Kidney epithelial cell (primary cell): ENCODE measurements at places on chromosomes 16 and 17. TPM values are rescaled to one million over a fixed set of nuclear protein-coding genes. Genes with fewer than 3 reads are reported as not detected.

DNA sequence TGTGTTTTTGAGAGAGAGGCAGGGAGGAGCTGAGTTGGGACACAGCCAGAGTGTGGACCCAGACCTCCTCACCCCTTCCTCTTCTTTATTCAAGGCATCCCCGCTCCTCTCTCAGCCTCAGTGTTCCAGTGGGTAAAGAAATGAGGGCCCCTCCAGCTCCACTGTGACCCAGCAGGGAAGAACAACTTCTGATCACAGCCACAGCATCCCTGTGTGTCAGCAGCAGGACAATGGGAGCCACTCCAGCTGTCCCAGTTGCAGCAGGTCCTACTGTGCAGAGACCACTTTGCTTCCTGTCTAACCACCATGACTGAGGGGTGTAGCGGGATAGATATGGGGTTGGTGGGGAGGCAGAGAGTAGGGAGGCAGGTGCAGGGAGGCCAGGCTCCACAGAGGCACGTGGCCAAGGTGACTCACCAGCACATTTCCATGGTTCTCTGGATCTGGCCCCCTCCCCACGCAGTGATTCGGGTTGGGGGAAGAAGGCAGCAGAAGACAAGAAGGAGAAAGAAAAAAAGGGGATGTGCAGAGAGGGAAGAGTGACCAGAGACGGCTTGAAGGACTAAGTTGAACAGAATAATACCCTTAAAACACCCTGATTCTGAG, 24.5 kb downstream of the PIK3R5 start:
- no peak for DNase-seq

- no peak for DNase-seq
Measured at GRCh38 chr16:61814726-61815347, 221.4 kb downstream of the CDH8 start.

GRCh38 chr17:34412965-34413441, 50.0 kb upstream of the CCL1 start:
- DNase-seq, result no peak

DNA sequence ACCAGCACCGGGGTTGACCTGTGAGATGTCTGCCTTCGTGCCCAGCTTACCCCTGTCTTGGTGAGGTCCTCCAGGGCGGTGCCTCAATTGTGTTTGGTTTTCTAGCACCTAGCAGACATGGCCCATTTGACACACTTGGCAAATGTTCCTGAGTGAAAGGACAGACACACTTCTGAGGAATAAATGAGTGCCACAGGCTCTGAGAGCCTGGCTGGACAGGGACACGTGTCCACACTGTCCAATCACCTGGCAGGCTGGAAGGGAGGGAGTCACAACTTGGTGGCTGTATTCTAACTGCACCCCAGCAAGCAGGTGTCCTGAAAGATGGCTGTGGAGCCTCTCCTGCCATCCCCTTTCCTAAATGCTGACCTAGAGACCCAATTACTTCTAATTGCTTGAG, 7.4 kb downstream of the MAP3K14 start:
- no peak for DNase-seq

- DNase-seq, result no peak
Measured at GRCh38 chr16:89586218-89586617, 10.7 kb downstream of the CPNE7 start.

DNA sequence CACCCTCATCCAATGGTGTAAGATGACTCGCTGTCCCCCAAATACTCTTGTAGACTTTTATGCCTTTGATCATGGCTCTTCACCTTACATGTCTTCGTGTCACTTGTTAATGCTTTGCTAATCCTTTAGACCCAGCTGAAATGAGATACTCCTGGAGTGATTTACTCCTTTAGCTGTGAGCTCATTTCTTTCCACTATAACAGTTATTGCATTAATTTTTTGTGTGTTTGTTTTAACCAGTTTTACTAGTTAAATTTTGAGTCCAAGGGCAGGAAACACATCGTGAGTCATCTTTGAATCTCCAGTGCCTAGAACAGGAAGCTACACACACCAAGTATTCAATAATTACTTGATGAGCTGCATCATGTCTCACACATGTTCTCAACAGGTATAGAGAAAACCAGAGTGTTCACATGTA, 6.5 kb upstream of the CTCF start:
- no peak for DNase-seq

- DNase-seq, result no peak
Measured at GRCh38 chr17:4040784-4041183, 76.5 kb upstream of the ATP2A3 start.

- DNase-seq, result no peak
Measured at GRCh38 chr17:64984851-64985521, 65.7 kb upstream of the LRRC37A3 start.

GRCh38 chr16:89700100-89700648, 1.3 kb downstream of the SPATA2L start:
- peak; percentile 90 for DNase-seq

- DNase-seq, result no peak
Measured at GRCh38 chr17:21072745-21073197, 30.0 kb upstream of the USP22 start.

DNA sequence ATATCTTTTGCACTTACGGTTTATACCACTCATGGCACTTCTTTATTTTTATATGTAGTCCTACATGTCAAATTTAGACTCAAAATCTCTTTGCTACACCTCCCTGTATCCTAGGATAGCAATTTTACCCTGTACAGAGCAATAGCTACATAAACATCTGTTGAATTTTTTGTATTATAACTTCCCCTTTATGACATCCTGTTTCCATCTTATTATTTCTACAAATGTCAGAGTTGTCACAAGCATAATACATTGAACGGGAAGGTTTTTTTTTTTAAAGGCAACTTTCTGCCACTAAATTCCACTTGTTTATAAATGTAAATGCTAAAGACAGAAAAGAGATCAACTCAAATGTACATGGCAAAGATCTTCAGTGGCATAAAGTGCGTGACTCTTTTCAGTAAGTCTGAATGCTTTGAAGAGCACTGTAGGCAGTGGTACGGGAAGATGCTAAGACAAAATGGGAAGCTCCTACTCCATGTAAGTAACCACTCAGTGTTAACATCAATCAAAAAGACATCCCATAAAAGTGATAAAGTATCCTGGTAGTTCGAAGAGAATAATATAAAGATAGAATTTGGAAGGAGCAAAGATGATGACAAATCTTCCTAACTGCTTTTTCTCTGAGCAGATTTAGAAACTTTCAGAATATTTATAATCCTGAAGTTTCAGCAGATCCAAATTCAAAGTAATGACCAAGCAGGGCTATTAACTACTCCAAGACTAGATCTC, 26.8 kb downstream of the GNA13 start:
- DNase-seq, result no peak

- no peak for DNase-seq
Measured at GRCh38 chr17:76088041-76088867, 9.3 kb downstream of the ZACN start.

DNA sequence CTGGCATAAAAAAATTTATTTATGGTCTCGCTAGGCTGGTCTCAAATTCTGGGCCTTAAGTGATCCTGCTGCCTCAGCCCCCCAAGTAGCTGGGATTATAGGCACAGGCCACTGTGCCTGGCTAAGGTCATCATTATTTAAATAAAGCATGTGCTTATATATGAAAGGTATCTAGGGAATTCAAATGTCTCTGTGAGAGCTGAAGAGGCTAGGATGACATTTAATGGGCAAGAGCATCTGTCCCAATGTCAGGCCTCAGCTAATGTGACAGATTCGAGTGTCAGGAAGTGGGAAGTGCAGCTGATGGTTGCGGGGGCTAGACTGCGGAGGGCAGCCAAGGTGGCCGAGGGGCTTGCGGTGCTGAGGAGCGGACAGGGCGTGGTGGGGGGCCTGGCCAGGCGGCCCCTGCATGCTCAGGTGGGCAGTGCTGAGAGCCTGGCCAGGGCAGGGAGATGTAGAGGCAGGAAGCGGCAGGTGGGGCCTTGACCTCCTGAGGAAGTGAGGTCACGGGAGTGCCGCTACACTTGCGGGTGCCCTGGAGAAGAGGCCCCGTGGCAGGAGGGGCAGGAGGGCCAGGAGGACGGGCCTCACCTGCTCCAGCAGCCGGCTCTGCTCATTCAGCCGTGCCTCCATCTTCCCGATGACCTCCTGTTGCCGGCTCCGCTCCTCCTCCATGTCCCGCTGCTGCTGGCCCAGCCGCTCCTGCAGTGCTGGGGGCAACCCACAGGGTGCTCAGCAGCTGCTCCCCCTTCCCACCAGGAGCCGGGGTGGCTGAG, 12.6 kb upstream of the MRPL38 start:
- DNase-seq, result no peak

DNA sequence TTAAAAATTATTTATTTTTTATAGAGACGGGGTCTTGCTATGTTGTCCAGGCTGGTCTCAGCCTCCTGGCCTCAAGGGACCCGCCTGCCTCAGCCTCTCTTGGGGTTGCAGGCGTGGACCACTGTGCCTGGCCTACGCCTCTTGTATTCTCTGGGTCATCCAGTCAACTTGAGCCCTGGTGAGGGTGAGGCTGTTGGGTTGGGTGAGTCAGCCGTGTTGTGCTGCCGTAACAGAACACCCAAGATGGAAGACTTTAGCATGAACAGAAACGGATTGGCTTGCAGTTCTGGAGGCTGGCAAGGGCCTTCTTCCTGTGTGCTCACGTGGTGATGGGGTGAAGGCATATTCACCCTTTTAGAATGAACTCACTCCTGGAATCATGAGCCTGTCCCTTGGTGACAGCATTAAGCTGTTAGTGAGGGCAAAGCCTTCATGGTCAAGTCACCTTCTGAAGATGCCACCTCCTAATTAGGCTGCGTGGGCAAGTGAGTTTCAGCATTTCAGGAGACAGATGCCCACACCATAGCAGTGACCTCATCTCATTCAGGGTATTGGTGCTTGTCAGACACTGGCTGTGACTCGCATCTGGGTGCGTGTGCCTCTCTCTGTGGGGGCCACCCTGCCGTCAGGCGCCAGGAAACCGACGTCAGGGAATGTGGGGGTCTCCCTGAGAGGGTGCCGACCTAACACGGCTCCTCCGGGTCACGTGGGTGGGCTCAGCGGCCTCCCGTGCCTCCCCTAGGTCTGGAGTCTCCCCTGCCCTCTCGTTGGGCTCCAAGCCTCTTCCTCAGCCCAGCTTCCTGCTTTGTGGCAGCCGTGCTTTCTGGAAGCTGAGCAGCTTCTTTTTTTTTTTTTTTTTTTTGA, 49.8 kb downstream of the WDR45B start:
- no peak for DNase-seq

DNA sequence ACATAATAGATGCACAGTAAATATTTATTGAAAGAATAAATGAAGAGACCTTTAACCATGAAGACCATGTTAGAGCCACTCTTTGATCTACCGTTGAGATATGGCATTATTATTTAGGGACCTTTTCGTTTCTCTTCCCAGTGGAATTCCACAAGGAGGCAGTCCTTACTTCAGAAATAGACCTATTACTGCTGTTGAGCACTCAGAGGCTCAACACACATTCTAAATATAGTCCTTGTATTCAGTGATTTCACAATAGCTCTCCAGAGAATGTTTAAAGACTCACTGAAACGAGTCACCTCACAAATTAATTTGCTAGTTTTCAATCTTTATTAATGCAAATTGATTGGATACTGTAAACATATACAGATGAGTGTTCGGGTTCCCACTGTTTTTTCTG, 603.8 kb downstream of the CDH8 start:
- no peak for DNase-seq

- DNase-seq, result no peak
Measured at GRCh38 chr16:28098171-28098958, 34.9 kb upstream of the GSG1L start.

DNA sequence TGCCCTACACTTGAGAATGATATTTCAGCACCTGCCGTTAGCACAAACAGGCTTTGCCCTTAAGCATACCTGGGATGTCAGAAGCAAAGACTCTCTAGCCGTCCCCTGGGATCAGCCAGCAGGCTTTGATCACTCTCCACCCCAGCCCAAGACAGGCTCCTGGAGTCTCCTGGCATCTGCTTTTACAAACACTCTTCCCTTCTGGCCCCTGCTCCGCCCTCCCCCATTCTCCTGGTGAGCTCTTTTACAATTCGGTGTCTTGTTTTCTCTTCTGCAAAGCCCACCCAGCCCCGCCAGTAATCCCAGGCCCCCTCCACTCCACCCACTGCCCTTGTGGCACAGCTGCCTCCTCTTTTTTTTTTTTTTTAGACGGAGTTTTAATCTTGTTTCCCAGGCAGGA, 50.4 kb downstream of the KATNIP start:
- no peak for DNase-seq

DNA sequence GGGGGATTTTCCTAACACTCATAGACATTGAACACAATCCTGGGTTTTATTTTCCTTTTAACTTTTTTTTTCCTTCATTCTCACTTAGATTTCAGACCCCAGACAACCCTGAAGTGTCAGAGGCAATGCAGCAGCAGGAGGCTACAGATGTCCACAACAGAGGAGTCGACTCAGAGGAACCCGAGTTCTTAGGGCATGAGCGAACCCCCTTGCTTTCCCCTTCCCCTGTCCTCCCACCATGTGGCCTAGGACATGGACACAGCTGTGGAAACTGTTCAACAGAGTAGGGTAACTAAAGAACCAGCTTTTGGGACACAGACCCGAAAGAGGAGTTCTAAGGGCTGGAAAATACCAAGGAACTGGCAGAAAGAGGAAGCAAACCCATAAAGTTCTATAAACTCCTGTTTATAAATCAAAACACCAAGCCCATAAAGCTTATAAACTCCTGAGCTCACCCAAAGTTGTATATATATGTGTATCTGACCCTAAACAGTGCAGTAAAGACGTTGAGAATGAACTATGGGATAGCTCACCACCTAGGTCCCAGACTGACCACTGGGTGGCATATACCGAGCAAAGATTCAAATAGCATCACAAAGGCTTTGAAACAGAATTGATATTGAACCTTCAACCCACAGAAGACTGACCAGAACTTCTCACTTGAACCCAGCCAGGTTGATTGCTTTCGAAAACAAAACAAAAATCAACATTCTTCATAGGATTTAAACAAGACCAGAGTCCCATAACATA, 33.9 kb downstream of the CMTM4 start:
- no peak for DNase-seq

- peak; percentile 64 for DNase-seq
Measured at GRCh38 chr16:68310774-68311511, at the start of the genes PRMT7 and SLC7A6OS. Gene PRMT7, plus strand, starts transcription at chr16:68311019. Its CDS starts 4,961 bp downstream, at chr16:68315980. Gene SLC7A6OS, minus strand, starts transcription at chr16:68310946. Its CDS starts 20 bp downstream, at chr16:68310926.

GRCh38 chr17:20998571-20999043, 44.2 kb downstream of the USP22 start:
- DNase-seq, result no peak

DNA sequence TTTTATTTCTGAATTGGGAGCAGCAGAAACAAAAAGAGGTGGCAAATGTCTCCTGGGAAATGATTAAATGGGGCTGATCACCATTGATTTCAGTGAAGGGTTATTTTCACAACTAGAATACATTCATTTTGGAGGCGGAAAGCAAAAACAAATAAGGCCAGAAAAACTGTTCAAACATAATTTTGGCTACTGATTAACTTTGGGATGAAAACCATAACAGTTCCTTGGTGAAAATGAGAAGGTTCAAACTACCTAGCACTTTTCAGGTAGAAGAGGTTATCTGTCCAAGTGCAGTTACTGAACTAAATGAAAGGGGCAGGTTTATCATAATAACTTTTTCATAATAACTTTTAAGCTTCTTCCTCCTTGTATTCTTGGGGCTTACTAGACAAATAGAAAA, 718.5 kb downstream of the CDH11 start:
- DNase-seq, result no peak

GRCh38 chr16:47987136-47987535, 168.7 kb downstream of the ABCC12 start:
- no peak for DNase-seq

Gene CDH13
- 32.8 and 39.3 TPM in 2 replicates for total RNA-seq

Gene NPIPA7
- total RNA-seq, result 6.2 and 9.4 TPM in 2 replicates

Gene MT1G
- 0.75 and 14.8 TPM in 2 replicates for total RNA-seq

Gene ACSM5
- not detected in 2 replicates for total RNA-seq

Gene CIITA
- total RNA-seq, result 0.04 and 0.07 TPM in 2 replicates

Gene ATP2C2
- total RNA-seq, result 17.1 and 17.9 TPM in 2 replicates

Gene HOXB2
- 15.2 and 24.6 TPM in 2 replicates for total RNA-seq

Gene ZNF624
- 8.7 and 11.0 TPM in 2 replicates for total RNA-seq
